EH (cell line): ENCODE measurements at places on chromosomes 7 and 10.

- no peak for DNase-seq
Observed at GRCh38 chr7:4274286-4274685, 407.8 kb upstream of the FOXK1 start.

DNA sequence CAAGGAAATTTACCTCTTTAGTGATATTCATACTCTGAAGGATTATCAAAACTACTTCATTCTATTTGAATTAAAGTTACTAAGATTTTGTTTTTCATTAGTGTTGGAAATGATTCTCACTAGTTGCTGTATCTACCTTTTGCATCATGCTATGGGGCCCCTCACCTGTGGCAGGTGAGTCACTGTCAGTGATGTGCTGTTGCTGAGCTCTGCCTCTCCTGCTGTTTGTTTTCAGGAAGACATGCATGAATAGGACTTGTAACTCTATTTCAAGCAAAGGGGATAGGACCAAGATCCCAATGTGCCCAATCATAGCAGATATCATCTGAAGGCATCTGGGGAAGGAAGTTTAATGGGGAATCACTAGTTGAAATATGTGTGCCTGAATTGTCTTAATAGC lies 57.4 kb upstream of the AGR3 start:
- no peak for DNase-seq

DNA sequence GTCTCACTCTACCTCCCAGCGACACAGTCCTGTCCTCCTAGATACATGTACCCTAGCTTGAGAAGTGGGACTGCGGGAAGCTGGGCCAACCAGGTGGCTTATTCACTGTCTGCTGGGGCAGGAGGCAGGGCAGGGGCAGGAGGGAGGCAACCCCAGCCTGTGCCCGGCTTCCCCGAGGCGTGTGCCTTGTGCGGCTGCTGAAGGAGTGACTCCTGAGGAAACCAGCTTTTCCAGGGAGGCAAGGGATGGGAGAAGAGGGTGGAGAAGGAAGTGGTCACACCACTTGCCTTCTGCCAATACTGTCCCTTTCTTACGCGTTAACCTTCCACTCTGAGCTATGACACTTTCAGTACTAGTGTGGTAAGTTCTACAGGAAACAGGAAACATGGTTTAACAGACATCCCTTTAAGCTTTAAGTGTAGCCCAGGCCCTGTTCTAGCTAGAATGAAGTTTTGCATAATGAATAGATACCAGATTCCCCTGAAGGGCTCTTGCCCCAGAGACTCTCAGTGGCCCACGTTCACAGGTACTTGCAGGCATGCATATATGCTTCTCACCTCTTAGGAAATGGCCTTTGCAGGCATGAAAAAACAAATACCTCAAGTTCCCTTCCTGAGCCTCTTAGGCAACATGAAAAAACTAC lies 40.6 kb downstream of the SYPL1 start:
- peak; percentile 17 for DNase-seq

DNA sequence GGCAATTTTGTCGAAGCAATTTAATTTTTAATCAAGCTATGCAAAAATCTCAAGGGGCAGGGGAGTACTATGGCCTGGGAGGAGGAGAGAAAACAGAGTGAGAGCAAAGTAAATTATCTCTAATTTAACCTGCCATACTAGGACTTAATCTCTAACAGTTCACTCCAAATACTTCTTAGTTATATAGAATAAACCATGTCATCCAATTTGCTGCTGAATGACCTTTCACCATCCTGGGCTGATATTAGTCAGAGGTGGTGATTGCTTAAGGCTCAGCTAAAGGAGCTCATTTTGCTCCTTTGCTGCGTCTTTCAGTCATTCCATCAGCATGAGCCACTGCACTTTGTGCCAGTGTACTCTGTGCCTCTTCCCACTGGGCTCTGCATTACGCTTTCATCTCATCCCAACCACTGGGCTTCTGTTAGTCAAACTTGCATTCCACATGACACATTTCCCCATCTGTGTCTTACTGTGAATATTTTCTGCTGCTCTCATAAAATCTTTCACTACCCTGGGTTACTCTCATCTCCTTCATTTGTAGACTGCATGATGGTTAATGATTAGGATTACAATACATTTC lies 84.3 kb downstream of the CD36 start:
- peak; percentile 100 for DNase-seq

GRCh38 chr7:112692333-112692732 lies 97.9 kb downstream of the TMEM168 start:
- no peak for DNase-seq

GRCh38 chr7:111074748-111075146 lies 16.2 kb upstream of the LRRN3 start:
- no peak for DNase-seq

- DNase-seq, result peak; percentile 27
Observed at GRCh38 chr7:79319369-79319768, 134.1 kb downstream of the MAGI2 start.

DNA sequence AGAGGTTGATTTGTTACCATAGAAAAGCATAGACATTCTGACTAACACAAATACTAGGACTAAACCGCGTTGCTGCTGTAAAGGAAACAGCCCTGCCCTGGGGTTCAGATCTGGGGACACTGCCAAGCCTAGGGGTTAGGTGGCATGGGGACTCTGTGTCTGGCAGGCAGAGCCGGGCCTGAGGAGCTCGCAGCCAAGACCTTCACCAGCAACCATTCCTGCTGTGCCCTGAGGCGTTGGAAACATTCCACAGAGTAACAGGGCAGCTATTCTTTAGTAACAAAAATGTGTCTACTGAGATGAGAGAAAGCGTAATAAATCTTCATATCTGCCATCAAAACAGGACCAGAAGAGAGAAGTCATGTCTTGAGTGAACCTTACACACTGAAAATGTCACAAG lies 280.5 kb downstream of the POM121L12 start:
- no peak for DNase-seq

DNA sequence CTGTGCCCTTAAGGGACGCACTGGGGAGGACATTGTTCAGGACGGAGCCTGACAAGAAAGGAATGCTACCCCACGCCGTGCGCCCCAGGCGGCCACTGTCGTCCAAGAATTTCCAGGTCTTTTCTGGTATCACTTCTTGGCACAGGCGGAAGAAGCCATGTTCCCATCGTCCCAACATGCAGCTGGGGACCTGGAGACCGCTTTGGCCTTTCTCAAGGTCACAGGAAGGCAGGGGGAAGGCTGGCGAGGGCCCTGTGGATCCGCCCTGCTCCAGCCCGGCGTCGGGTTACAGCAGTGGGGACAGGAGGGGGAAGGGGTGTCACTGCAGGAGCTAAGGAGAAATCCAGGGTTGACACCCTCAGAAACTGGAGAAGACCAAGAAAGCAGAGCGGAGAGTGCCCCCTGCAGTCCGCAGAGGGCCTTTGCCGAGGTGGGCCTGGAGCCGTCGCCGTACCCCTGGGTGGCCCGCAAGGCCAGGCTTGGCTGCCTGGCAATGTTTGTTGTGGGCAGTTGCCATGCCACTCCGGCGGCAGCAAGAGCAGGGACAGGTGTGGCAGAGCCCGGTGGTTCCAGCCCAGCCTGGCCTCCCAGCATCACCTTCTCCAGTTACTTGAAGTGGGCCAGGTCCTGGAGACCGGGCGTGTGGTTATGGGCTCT lies 104.1 kb downstream of the LHPP start:
- no peak for DNase-seq

GRCh38 chr10:70799124-70799523 lies 13.9 kb upstream of the TBATA start:
- DNase-seq, result peak; percentile 25

GRCh38 chr7:17546189-17546588 lies 247.7 kb downstream of the AHR start:
- DNase-seq, result no peak

- DNase-seq, result no peak
Observed at GRCh38 chr10:1504286-1504685, 233.0 kb downstream of the ADARB2 start.

DNA sequence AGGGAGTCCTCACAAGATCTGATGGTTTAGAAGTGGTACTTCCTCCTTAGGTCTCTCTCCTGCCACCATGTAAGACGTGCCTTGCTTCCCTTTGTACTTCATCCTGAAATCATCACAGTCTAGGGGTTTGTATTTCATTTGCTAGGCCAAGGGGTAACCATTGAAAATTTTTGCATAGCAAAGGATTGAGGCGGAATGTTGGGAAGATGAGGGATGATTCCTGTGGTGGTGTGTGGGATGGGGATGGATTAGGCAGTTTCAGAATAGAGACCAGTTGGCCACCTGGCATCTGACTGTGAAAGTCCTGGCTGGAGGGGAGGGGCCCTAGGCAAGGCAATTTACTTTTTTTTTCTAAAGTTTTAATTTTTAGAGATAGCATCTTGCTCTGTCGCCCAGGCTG lies 222.9 kb downstream of the CAMK1D start:
- DNase-seq, result no peak

DNA sequence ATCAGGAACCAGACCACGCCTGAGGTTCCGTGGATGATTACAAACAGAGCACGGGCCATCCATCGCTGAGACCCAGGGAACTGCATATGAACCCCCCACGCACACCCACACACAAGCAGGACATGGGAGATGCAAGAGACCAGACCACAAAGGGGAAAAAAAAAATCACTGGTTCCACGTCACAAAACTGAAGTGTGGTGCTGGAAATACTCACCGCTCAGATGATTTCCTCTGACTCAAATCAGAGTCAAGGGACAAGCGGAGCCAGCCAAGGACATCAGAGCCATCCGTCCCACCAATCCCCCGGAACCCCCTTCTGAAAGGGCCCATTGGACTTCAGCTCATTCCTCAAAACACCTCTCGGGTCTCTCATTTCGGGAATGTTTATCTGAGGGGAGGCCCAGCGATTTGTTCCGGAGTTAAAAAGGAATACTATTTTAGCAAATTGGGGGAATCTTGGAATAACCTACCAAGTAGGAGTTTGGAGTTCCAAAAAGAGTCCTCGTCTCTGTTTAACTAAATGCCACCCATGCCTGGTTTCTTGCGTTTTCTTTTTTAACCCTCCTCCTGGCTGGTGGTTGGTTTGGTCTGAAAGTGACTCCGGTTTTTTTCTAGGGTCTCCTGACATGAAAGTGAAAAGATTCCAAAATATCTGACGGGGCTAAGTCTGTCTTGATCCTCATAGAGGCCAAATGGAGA lies 15.0 kb downstream of the SNX8 start:
- DNase-seq, result peak; percentile 86

DNA sequence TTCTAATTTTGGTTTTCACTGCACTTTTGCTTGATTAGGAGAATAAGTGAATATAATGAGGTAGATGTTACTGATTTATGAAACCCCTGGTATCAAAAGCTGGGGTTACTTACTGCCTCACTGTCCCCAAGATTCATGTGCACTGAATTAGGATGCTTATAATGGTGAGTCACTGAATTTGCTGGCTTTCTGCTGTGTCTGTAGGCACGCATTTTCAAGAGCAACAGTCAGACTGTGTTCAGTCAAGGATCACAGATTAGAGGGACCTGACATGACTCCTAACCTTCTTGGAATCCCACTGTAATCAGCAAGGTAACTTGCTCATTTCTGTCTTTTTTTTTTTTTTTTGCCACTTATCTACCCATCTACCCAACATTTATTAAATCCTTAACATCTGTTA lies 59.7 kb downstream of the GPR85 start:
- DNase-seq, result peak; percentile 32

DNA sequence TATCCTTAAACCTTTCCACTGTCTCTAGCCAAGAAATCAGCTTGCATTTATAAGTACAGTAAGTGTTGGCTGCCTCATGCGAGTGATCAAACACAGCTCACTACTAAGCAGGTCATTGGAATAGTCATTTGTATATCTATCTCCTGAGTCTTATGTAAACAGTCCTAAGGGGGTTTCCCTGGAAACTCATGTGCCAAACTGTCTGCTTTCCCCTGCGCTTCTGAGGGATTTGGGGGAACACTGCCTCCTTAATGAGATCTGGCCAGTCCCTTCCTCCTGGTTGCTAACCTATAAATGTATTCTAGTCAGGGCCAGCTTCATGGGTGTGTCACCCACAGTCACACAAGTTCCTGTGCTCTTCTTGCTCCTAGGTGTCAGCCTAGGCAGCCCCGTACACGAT lies 133.1 kb downstream of the CD36 start:
- DNase-seq, result no peak

GRCh38 chr10:21174715-21175495 lies 277.8 kb upstream of the NEBL start:
- no peak for DNase-seq

GRCh38 chr10:102773320-102773719 lies 29.6 kb downstream of the WBP1L start:
- DNase-seq, result peak; percentile 74

- DNase-seq, result no peak
Observed at GRCh38 chr7:139710036-139710435, 67.8 kb downstream of the HIPK2 start.

- DNase-seq, result no peak
Observed at GRCh38 chr10:70441161-70441894, at the start of gene NODAL. Gene NODAL, minus strand, starts transcription at chr10:70441681. Its CDS starts 14 bp downstream, at chr10:70441667.

- DNase-seq, result no peak
Observed at GRCh38 chr10:18059826-18060559, 80.2 kb upstream of the CACNB2 start.

DNA sequence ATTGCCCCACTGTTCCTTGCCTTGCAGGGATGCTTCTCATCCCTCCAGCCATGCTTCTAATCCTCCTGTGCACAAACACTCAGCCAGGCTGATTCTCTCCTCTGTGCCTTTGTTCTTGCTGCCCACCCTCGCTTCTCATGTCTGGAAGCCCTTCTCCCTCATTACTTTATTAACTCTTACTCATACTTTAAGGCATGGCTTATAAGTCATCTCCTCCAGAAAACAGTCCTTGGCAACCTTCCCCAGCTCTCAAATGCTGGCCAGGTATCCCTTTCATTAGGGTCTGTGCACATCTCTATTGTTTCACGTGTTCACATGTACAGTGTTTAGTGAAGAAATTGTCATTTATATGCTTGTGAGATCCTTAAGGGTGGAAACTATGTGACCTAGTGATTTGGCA lies 62.9 kb downstream of the ITGB8 start:
- DNase-seq, result no peak

- no peak for DNase-seq
Observed at GRCh38 chr7:110994028-110994967, 96.6 kb upstream of the LRRN3 start.

GRCh38 chr10:74880041-74880440 lies 53.6 kb downstream of the KAT6B start:
- DNase-seq, result peak; percentile 83

DNA sequence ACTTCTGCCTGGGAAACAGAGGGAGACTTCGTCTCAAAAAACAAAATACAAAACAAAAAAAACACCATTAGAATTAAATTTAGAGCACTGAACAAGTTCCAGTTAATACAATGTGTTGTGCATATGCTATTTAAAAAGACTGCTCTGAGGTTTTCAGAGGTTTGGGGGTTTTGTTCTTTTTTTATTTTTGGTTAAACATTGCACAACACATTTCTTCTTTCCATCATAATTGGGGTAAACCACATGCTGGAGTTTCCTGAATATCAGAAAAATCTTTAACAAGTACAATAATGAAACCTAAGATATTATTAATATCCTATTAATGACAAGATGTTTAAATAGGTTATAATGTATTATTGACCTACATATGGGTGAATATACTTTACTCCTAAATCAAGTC lies 26.3 kb downstream of the IGF2BP3 start:
- DNase-seq, result no peak

- DNase-seq, result no peak
Observed at GRCh38 chr7:138865843-138866242, 67.8 kb upstream of the ATP6V0A4 start.

- DNase-seq, result no peak
Observed at GRCh38 chr10:47139121-47139520, 160.9 kb upstream of the GDF10 start.
